ENCODE measurements at places on chromosomes 4 and X.

GRCh38 chrX:136779346-136779781 lies 1.4 kb downstream of the ARHGEF6 start:
- peak; percentile 30 for DNase-seq

GRCh38 chr4:84051639-84052038 lies 447.5 kb downstream of the NKX6-1 start:
- DNase-seq, result no peak

DNA sequence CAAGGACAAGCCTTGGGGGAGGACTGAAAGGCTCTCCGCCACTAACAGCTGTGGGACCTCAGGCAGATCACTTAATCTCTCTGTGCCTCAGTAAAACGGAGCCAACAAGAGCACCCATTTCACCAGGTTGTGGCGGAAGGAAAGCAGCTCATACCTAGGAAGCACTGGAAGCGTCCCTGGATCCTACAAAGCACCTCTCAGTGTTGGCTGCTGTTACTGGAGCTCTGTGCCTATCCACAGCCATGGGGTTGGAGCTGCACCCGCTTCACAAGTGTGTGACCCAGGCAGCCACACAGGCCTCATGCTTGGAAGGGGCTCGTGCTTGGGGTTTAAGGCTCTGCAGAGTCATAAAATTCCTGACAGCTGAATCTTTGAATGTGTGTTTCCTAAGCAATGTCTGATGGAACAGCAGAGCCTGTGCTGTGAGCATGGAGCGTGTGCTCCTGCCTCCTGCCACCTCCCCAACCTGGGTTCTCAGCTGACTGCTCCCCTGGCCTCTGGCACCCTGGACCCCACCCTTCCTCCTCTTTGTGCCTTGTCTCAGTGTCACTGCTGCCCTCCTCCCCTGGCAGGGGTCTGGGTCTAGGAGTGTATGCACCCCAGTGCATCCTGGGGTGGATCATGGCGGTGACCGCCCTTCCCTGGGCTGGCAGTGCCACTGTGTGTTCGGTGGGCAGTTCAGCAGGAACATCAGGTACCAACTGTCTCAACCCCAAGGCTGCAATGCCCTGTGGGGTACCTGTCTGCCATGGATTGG lies 14.4 kb upstream of the MAN2B2 start:
- DNase-seq, result no peak

DNA sequence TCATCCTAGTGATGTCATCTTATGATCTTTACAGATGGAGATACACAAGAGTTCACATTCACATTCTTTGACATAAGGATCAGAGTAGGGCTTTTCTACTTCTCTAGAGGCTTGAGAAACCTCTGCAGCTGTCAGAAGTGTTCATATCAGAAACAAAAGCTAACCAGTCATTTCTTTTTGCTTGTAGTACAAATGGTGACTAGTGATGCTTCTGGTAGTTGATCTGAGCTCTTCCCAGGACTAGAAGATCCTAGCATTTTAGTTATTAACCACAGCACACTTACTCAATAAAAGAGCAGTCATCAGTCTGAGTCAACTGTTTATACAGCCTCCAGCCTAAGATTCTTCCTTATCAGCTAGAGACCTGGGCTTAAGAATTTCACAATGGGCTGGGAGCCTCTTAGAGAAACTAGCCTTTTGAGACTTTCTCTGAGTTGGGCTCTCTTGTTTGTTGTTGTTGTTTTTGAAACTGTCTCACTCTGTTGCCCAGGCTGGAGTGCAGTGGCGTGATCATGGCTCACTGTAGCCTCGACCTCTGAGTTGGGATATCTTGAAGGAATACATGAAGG lies 84.1 kb downstream of the TMEM164 start:
- no peak for DNase-seq

- DNase-seq, result no peak
Observed at GRCh38 chr4:54800831-54801530, 143.2 kb downstream of the KIT start.

GRCh38 chrX:25020391-25020904 lies 4.7 kb upstream of the ARX start:
- no peak for DNase-seq

DNA sequence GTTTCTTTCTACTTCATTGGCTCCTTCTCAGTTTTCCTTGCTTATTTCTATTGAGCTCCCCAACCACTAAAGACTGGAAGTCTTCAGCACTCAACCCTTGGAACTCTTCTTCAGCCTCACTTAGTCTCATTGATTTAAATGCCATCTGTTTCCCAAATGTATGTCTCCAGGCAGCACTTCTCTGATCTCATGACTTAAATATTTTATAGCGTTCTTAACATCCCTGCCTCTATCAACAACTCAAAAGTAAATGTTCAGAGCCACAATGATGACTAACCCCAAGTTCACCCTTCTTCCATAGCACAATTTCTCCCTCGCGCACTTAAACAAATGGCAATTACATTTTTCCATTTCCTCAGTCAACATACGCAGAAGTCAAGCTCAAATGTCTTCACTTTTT lies 1393.3 kb downstream of the ARAP2 start:
- DNase-seq, result no peak

GRCh38 chr4:118749347-118749988 lies 64.3 kb downstream of the METTL14 start:
- no peak for DNase-seq
